ENCODE measurements at places on chromosomes 1 and 21.

- DNase-seq, result no peak
These were observed 16.6 kb upstream of the CACYBP start for GRCh38 chr1:174982971-174983689.

- DNase-seq, result no peak
These were observed at the start of gene HSD11B1 for GRCh38 chr1:209704584-209704983. Gene HSD11B1 (plus strand): TSS chr1:209704846. CDS start chr1:209704943, 97 bp downstream.

- no peak for DNase-seq
These were observed 55.6 kb downstream of the KLHDC7A start for GRCh38 chr1:18536356-18536755.

DNA sequence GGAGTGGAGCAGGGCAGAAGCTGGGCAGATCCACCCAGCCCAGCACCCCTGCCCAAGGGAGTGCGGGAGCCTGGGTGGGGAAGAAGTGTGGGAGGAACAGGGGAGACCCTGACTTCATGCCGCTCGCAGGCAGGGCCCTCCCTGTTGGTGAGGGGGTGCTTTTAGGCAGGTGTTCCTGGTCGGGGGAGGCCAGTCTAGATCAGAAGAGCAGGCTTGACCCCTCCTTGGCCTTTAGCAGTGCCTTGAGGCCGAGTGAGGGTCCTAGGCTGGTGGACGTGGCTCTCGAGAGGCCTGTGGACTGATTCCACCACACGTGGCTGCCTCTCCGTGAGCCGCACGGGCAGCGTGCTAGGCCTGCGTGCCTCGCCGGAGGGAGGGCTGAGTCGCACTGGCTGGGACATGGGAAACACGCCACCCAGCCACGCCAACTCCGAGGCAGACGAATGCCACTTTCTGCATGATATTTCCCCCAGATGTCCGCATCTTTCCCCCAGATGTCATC is 19.4 kb upstream of the COL18A1 start:
- no peak for DNase-seq

GRCh38 chr1:219490566-219490965 is 122.3 kb downstream of the ZC3H11B start:
- DNase-seq, result no peak

DNA sequence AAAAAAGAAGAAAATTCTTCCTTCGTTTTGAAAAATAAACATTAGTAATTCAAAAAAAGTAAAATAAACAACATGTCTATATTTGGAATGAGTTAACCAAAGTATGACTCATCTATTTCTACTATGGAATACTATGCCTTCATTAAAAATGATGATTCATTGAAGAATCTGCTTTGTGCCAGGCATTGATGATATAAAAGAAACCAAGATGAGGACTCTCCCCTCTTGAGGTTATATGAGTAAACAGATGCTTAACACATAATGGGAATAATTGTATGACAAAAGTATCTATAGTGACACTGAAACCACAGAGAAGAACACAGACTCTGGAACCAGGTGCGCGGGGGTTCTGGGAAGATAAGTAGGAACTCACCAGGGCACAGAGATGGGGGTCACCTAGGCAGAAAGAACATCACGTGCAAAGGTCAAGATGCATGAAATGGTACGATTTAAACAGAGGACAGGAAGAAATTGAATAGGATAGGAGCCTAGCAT is 18.8 kb downstream of the ELF3 start:
- DNase-seq, result peak; percentile 40

DNA sequence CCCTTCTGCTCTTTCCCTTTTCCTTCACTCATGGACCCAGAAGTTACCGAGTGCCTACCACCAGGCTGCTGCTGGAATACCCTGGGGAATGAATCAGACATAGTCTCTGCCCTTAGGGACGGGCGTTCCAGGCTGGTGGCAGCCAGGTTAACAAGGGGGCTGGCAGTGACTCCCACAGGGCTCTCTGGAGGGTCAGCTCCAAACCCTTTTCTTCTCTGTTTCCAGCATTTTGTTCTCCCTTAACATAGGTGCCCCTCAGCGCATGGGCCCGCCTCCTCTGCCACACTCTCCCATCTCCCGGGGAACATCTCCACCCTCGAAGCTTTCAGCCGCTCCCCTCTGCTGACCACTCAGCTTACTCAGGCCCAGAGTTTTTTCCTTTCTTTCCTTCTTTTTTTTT is 62.9 kb upstream of the LRP8 start:
- no peak for DNase-seq

- DNase-seq, result no peak
These were observed 66.9 kb downstream of the GNG12 start for GRCh38 chr1:67766141-67766978.

GRCh38 chr1:39387452-39387851 is 104.0 kb upstream of the BMP8A start:
- peak; percentile 59 for DNase-seq

DNA sequence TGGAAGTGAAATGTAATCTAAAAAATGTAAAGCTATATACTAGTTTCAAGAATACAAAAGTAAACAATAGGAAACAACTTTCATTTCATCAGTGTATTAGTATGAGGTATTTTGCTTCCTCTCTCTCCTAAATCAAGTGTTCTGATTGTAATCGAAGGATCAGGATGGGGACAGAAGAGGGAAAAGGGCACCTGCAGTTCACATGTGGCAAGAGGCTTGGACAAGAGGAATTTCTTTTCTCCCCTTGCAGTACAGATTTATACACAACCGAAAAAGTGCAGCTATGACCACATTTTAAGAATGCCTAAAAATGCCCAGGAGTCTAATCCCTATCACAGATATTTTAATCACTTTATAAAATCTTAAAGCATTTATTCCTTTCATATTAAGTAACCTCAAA is 63.7 kb downstream of the NRIP1 start:
- DNase-seq, result no peak

GRCh38 chr1:98188774-98189173 is 267.9 kb upstream of the DPYD start:
- DNase-seq, result no peak

DNA sequence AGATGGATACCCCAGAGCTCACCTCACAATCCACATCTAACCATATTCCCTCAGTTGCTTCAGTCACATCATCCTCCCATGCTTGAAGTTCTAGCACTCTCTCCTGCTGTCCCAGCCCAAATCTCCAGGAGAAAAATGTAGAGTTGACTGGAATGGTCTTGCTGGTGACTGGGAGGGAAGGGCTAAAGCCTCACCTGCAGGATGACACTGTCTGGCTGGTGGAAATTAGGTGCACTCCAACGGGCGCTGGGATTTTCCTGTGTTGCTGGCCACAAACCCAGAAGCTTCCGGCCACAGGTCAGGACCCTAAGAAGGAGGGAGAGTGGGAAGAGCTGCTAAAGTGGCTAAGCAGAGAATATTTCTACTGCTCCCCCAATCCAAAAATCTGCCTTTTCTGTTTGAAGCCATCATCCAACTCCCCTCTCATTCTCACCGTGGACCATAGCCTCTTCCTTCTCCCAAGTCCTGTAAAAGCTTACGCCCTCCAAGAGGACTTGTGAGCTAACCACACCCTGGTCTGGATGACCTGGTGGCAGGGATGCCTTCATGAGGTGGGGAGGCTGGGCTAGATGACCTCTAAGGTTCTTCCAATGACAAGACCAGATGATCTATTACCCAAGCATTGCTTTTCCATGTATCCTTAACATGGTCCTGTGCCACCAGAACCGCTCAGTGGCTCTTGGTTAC is 37.5 kb upstream of the PPP1R15B start:
- no peak for DNase-seq

- no peak for DNase-seq
These were observed 22.1 kb upstream of the SLC44A3 start for GRCh38 chr1:94798054-94798453.

GRCh38 chr1:184747089-184747955 is 7.3 kb downstream of the EDEM3 start:
- DNase-seq, result no peak

GRCh38 chr1:55669293-55669692 is 454.1 kb upstream of the USP24 start:
- DNase-seq, result no peak

DNA sequence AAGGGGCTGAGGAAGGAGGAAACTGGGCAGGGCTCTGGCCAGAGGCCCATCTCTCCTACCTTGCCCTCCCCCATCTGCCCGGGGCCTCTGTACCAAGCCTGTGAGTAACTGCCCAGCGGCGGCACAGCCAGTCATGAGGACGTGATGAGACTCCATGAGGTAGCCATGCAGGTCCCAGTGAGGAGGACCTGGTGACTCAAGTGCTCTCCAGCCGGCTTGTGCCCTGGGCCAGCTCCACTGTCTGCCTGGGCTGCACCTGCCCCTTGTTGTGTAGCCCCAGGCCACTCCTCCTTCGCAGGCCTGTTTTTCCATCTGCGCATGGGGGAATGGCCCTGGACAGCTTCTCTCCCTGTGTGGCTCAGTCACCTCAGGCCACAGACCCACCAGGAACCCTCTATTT is 42.0 kb upstream of the PADI1 start:
- DNase-seq, result no peak

DNA sequence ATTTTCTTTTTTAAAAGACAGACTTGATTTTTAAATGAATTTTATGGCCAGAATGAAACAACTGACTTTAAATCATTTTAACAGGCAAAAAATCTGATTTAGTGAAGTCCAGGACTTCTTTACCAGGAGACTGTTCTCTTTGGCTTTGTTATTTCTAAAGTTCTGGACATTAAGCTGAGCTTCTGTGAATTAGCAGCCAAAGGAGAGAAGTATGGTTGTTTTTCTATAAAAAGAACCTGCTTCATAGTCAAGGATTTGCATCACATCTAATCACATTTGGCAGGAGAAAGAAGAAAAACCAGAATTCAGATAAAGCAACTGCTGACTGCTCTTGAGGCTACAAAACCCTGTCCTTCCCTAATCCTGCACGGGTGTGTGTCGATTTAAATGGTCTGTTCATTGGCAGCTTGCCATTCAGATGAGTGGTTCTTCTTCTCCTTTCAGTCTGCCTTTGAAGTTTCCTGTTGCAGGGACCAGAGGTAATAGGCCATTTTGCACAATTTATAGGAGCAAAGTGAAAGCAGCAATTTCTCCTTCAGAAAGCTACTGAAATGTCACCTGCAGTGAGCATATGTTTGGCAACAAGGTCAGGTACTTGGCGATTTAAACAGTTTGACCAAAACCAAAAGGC is 215.4 kb downstream of the OLFM3 start:
- no peak for DNase-seq

DNA sequence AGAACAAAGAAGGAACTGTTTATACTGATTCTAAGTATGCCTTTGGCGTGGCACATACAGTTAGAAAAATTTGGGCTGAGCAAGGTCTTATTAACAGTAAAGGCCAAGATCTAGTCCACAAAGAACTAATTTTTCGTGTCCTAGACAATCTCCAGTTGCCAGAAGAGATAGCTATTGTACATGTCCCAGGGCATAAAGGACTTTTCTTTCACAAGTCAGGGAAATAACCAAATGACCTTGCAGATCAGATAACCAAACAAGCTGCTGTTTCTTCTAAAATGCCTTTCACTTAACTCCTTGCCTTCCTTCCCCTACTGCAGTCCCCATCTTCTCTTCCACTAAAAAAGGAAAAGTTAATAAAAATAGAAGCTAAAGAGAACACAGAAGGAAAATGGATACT is 4.0 kb downstream of the TEX50 start:
- no peak for DNase-seq

DNA sequence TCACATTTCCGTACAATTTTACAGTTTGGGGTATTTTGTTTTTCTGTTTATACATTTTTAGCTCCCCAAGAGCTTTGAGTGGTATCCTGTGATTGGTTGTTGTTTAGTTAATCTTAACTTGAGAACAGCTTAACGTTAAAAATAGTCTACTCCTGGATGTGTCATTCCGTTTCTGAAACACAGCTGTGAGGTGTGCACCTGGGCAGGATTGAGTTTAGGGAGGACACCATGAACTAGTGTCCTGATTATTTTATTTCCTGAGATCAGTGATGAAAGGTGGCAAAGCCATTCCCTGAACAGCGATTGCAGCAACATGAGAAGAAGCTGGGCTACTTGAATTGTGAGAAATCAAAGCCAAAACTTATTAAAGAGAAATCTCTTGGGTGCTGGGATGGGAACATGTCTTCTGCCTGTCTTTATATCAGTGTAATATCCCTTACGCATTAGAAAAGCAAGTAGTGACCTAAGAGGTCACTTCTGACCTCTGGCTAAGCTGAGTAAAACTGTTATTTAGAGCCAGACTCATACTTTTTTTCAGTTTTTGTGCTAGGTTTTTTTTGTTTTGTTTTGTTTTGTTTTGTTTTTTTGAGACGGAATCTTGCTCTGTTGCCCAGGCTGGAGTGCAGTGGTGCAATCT is 43.4 kb downstream of the ZBTB40 start:
- DNase-seq, result no peak

DNA sequence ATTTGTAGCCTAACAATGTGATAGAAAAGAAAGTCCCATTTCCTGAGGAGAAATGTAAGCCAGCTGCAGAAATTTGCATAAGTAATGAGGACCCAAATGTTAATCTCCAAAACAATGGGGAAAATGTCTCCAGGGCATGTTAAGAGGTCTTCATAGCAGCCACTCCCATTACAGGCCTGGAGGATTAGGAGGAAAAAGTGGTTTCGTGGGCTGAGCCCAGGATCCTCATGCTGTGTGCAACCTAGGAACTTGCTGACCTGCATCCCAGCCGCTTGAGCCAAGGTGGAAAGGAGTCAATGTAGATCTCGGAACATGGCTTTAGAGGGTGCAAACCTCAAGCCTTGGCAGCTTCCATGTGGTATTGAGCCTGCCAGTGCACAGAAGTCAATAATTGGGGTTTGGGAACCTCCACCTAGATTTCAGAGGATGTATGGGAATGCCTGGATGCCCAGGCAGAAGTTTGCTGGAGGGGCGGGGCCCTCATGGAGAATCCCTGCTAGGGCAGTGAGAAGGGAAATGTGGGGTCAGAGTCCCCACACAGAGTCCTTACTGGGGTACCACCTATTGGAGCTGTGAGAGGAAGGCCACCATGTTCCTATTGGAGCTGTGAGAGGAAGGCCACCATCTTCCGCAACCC is 14.2 kb upstream of the F13B start:
- DNase-seq, result no peak

GRCh38 chr1:228734881-228735801 is at the start of gene RHOU:
Gene RHOU (plus strand): TSS chr1:228735479. CDS start chr1:228735743, 264 bp downstream.
- DNase-seq, result no peak

- DNase-seq, result no peak
These were observed 19.4 kb downstream of the PANK4 start for GRCh38 chr1:2506901-2507565.

DNA sequence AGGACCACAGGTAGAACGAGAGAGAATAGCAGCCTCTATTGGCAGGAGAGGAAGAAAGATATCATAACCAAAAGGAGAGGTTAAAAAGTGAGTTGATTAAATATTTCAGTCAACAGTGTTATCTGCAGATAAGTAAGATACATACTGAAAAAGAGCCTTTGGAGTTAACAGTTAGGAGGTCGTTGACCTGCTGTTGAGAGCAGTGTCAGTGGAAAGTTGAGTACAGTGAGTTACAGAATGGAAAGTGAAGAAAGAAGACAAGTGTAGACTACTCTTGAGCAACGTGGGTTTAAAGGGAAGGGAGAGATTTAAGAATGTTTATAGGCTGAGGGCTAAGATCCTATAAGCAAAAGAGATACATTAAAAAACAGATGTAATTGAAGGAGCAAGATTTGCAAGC is 30.2 kb downstream of the GNAT2 start:
- DNase-seq, result no peak

DNA sequence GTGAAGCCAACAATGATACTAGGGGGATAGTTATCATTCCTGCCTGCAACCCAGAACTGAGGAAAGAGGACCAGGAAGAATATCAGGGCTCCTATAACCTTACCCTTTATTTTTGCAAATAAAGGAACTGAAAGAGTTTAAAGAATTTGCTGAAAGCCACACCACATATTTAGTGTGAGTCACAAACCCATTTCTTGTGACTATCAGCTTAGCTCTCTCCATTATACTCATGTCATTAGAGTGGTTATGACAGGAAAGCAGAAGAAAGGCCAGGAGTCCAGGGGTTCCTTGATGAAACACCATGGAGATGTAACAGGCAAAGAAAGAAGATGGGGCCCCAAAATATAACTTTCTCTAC is 141.1 kb upstream of the SAMSN1 start:
- no peak for DNase-seq
